ENCODE measurements at places on chromosomes 11 and 22.

DNA sequence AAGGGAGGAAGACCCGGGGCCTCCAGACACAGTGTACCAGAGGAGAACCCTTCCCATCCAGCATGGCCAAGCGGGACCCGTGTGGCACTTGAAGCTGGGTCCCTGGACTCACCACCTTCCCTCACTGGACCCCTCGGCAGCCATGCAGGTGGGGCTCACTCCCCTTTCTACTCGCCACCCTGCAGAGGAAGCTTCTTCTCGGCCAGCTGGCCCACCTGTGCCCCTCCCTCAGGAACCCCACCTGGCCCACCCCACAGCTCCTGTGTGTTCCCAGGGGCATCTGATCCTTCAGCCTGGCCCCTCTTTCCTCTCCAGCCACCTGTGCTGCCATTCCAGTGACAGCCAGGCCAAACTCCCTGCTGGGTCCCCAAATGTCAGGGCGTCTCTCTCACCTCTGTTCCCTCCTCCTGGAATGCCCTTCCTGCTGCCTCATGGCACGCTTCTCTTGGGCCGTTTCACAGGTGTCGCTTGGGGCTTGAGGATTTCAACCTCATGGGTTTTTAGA, 38.0 kb downstream of the IGF2 start:
- no peak for DNase-seq

GRCh38 chr11:122977470-122978298, 4.0 kb downstream of the BSX start:
- DNase-seq: no peak

DNA sequence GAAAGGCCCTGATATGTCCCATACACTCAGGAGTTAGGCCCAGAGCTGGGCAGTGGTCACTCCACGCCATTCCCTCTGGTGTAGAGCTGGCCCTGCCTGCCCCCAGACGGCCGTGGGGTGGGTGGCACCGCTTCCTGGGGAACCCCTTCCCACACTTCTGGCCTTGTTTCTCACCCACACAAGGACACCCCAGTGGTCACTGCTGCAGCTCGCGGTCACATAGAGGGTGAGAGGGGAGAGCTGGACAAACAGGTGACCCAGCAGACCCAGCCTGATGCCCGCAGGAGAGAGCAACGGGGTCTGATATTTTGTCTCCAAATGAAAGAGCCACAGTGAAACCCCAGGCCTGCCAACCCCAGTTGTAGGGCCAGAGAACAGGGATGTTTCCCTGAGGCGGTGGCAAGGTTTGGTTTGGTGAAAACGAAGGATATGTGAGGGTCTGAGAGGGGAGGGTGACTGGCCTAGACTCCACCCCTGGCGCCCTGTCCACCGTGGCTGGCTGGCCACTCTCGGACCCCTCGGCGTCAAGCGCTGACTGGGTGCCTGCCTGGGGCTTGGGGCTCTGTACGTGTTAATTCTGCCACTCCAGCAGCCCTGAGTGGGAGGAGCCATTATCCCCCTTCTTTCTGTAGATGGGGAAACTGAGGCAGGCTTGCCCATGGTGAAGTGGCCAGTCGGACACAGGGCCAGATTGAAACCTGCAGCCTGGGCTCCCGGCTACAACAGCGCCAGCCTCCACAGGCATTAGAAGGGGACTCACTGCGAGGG, 71.0 kb upstream of the PPARA start:
- no peak for DNase-seq

- DNase-seq: peak; percentile 55
Measured at GRCh38 chr11:43573233-43573632, 107.3 kb upstream of the HSD17B12 start.

- DNase-seq: no peak
Measured at GRCh38 chr11:68145120-68145866, 24.1 kb upstream of the CHKA start.

DNA sequence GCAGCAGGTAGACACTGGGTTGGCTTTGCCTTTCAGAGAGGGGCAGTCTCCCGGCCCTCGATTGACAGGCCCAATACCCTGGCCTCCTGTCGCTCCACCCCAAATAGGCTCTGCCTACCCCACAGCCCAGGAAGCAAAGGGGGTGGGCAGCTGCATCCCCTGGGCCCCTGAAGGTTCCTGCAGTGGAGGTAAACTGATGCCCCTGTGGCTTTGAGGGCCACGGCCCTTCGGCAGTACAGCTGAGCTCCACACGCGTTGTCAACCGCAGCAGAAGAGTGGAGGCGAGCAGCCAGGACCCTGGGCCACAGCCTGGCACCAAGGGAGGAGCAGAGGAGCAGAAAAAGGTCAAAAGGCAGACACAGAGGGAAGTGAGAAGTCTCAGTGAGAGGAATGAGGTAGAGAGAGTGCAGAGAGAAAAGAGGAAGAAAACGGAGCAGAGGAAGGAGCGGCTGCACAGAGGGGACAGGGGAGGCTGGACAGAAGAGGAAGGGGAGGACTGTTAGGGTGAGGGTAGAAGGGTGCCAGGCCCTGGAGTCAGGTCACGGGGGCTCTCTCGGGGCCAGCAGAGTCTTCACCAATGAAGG, 64.0 kb downstream of the SLC22A12 start:
- DNase-seq: no peak

DNA sequence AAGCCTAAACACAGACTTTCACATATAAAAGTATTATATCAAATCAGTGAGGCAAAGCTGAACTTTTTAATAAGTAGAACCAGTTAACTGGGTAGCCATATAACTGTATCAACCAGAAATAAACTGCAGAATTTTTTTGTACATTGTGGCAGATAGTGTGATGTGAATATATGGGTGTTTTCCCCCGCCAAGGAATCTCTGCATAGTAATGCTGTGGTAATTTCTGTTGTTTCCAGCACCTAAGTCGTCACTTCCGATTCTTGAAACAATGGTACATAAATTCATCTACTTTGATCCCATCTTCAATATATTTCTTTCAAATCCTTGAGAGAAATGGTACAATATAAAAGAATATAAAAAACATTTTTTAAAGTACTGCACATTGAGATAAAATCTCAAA, 39.6 kb downstream of the NARS2 start:
- no peak for DNase-seq

- no peak for DNase-seq
Measured at GRCh38 chr11:107821199-107821927, 37.2 kb downstream of the SLC35F2 start.

DNA sequence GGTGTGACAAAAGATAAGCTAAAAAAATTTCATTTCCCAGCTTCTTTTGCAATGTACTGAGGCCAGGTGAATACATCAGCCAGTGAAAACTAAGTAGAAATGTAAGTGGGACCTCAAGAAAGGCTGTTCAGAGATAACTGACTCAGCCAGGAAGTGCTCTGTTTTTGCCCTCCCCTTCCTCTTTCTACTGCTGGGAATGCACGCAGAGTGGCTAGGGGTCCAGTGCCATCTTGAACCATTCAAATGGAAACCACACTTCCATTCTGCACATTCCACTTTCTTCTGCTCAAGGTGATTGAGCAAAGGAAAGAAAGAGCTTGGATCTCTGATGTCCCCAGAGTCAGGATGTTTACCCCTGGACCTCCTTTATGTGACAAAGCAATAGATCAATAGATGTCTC, 27.8 kb upstream of the LMO2 start:
- DNase-seq: no peak

DNA sequence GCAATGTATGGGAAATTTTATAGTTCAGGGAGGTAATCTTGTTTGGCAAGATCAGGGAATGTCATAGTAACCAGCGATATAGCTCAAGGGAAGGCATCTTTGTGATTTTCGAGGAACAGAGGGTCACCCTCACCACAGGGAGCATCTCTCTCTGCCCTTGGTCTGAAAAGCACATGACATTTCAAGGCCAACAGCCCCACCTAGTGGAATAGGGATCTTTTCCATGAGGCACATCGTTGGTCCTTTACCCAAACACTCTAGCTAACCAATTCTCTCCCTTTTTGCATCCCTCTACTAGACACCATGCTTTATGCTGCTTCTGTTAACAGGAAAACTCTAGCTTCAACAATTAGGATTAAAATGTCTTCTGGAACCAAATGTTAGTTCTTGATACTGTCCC, 179.0 kb downstream of the GRM5 start:
- DNase-seq: peak; percentile 42

- no peak for DNase-seq
Measured at GRCh38 chr11:29119707-29120618, 896.9 kb downstream of the KCNA4 start.

- peak; percentile 36 for DNase-seq
Measured at GRCh38 chr11:121890377-121890776, 225.6 kb downstream of the BLID start.

GRCh38 chr11:87466223-87466622, 428.5 kb downstream of the TMEM135 start:
- DNase-seq: no peak

DNA sequence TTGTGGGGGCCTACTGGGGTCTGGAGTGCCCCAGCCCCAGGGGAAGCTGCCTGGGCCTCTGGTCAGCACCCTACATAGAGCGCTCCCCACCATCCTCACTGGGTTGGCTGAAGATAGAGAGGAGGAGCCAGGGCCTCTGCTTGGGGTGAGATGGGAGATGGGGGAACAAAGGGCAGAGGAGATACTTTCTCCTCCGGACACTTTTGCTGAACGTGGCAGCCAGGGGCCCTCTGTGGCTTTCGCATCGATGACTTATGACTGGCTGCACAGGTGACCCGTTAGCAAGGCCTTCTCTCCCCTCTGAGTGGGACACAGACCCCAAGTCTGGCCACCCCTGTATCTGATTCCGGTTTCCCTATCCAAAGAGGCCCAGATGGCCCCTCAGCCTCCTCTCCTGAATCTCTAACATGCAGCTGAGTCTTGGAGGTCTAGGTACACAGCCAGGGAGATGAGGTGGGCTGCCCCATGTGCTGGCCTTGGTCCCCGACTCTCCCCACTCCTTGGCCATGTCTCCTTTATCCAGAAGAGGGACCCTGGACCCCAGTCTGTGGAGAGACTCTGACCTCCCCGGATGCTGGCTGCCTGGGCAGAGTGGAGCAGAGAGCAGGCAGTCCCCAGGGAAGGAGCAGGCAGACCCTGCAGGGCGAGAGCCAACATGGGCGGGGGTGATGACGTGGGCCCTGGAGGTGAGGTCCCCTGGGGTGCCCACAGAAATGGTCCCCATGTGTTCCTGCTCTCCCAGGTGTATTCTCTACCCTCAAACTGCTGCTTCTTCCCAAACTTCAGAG, 59.3 kb upstream of the NECTIN1 start:
- no peak for DNase-seq

GRCh38 chr11:65793144-65793581, 6.3 kb downstream of the OVOL1 start:
- peak; percentile 42 for DNase-seq

- no peak for DNase-seq
Measured at GRCh38 chr22:38948181-38948940, 9.0 kb upstream of the APOBEC3A start.

- peak; percentile 69 for DNase-seq
Measured at GRCh38 chr11:135074397-135074998, 662.5 kb upstream of the B3GAT1 start.

All from SW480 (cell line).